ENCODE measurements at places on chromosomes 3 and 15.

DNA sequence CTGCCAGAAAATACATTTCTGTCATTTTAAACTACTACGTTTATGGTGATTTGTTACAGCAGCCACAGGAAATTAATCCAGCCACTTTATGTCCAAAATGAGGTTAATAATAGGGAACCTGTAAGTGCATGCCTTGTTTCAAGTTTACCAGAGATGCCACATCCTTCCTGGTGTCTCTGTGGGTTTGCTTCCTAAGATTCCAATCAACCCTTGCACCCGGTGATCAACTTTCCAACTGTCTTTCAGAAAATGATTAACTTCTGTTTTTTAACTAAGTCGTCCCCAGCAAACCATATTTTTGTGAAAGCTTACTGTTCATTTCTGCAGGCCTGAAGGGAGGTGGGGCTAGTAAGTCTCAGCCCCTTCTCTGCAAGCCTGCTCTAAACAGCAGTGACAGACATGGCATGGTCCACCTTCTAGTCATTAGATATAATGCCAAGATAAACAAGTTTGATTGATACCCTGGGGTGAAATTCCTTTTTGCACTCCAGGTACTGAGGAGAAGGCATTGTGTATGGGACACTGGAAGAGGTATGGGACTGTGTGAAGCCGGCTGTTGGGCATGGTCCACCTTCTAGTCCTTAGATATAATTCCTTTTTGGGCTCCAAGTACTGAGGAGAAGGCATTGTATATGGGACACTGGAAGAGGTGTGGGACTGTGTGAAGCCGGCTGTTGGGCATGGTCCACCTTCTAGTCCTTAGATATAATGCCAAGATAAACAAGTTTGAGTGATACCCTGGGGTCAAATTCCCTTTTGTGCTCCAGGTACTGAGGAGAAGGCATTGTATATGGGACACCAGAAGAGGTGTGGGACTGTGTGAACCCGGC lies 11.1 kb upstream of the TMC3 start:
- DNase-seq: peak; percentile 85

DNA sequence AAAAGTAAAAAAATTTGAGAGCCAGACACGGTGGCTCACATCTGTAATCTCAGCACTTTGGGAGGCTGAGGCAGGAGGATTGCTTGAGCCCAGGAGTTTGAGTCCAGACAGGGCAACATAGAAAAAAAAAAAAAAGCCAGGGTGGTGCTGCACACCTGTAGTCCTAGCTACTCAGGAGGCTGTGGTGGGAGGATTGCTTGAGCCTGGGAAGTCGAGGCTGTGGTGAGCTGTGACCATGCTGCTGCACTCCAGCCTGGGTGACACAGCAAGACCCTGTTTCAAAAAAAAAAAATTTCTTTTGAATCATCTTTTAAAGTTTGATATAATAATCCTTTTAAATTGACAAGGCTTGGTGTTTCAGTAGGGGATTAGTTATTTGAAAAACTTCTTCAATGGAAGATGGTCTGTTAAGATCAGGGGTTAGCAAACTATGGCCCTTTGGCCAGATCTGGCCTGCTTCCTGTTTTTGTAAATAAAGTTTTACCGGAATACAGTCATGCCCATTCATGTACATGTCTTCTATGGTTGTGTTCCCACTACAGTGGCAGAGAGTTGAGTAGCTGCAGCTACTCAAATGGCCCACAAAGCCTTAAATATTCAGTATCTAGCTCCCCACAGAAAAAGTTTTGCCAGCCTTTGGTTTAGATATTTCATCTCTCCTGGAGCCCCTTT lies 28.9 kb downstream of the CDAN1 start:
- DNase-seq: peak; percentile 16

- DNase-seq: no peak
Measured at GRCh38 chr15:51438526-51438925, 97.1 kb downstream of the GLDN start.

GRCh38 chr3:120983841-120984240 lies 75.8 kb downstream of the STXBP5L start:
- no peak for DNase-seq

- DNase-seq: no peak
Measured at GRCh38 chr3:8574670-8575322, 69.8 kb downstream of the SSUH2 start.

GRCh38 chr3:72041076-72041475 lies 256.1 kb upstream of the PROK2 start:
- DNase-seq: no peak

- DNase-seq: no peak
Measured at GRCh38 chr15:47820057-47820746, 102.9 kb downstream of the SEMA6D start.

DNA sequence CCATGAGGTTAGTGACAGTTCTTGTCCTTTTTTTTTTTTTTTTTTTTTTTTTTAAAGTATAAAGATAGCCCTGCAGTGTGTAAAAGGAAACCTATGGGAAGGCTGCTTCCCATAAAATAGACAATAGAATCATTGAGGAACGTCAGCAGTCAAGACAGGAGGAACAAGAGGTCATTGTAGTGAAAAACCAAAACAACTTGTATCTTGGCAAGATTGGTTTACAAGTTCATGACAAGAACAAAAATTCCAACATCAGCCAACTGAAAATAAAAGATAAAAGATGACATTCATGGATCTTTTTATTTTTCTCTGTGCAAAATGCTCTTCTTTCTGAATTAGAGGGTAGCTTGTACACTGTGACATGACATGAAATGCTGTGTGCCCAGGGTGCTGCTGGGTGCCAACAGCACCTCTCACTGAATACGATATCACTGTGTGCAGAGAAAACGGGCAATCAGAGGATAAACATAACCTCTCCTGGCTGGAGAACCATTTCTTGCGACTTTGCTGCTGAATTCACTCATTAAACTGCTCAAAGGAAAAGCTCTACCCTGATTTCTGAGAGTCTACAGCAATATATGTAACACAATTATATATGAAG lies 30.1 kb upstream of the IP6K2 start:
- no peak for DNase-seq

GRCh38 chr3:163935411-163935810 lies 1142.9 kb downstream of the SI start:
- DNase-seq: no peak

DNA sequence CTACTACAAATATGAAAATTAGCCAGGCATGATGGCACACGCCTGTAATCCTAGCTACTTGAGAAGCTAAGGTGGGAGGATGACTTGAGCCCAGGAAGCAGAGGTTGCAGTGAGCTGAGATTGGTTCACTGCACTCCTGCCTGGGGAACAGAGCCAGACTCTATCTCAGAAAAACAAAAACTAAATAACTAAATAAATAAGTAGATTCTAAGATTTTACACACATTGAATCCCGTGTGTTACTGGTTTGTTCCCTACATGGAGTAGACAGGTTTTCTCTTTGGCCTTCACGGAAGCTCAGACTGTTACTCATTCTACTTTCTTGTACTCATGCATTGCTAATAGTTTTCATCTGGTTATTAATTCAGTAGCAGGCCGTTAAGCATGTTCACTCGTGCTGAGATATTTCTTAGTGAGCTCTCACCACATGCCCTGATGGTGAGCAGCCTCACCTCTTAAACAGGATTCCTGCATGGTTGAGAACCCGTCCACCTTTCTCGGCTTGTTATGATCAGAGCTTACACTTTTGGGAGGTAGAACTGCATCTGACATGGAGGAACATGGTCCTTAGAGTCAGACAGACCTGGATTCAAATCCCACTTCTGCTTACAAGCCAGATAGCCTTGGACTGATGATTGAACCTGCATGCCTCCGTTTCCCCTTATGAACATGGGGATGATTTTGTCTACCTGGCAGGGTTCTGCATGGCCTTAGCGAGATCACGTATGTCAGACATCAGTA lies 49.1 kb downstream of the CMTM7 start:
- DNase-seq: no peak

GRCh38 chr3:111252779-111253178 lies 181.2 kb downstream of the NECTIN3 start:
- no peak for DNase-seq

GRCh38 chr3:17974206-17974841 lies 231.9 kb upstream of the TBC1D5 start:
- DNase-seq: no peak

- no peak for DNase-seq
Measured at GRCh38 chr3:29642393-29643033, 361.6 kb downstream of the RBMS3 start.

DNA sequence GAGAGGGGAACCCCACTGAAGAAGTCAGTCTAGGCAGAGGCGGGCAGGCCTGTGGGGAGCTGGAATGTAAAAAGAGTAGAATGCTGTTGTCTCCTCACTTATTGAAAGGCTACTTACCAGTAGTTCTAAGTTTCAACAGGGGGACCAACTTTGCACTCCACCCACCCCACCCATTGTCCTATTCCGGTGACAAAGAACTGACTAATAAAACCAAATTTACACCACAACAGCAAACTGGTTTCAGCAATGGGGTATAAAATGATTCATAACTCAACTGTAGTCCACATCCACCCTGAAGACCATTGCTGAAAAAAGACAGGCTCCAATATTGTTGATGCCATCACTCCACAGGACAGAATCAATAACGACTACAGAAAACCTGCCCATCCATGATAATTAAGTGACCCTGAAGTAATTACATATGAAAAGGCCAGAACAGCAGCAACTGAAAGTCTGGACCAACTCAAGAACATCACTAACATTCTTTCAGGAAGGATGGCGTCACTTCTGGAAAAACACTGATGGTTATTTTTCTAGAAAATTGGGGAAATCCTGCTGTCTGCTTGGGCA lies 80.2 kb downstream of the ABI3BP start:
- no peak for DNase-seq

DNA sequence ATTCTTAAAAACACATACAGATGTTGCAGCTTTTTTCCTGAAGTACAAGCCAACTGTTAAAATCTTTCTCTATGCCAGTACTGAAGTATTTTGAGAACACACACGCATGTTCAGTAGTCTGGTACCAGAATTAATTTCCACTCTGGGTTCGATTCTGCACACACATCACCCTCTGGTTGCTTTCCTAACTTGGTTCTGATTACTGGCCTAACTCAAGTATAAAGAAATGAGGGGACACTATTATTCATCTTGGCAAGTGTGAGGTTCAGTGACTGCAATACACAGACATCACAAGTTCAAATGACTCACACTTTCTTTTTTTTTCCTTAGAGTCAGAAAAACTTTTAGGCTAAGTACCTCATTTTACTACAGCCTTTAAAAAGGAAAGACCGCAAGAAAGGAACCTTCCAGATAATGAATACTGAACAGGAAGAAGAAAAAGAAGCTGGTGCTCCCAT lies 37.4 kb upstream of the LDHAL6B start:
- no peak for DNase-seq

DNA sequence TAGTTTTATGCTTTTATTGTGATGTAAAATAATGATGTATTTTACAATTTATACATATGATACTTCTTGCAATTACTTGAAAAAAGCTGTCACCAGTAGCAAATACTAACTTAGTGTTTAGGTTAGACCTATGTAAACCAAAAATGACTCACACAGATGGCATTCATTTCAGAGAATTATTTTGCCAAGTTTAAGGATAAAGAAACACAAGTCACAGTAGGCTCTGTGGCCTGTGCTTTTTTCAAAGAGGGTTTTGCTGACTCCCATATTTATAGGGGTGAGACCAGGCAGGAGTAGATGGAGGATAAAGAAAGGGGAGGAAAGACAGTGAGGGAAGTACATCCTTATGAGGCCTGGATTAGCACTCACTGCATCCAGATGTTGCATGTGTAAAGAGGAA lies 356.6 kb upstream of the NPAP1 start:
- no peak for DNase-seq

GRCh38 chr3:150414258-150414657 lies 6.2 kb downstream of the TSC22D2 start:
- DNase-seq: peak; percentile 49

DNA sequence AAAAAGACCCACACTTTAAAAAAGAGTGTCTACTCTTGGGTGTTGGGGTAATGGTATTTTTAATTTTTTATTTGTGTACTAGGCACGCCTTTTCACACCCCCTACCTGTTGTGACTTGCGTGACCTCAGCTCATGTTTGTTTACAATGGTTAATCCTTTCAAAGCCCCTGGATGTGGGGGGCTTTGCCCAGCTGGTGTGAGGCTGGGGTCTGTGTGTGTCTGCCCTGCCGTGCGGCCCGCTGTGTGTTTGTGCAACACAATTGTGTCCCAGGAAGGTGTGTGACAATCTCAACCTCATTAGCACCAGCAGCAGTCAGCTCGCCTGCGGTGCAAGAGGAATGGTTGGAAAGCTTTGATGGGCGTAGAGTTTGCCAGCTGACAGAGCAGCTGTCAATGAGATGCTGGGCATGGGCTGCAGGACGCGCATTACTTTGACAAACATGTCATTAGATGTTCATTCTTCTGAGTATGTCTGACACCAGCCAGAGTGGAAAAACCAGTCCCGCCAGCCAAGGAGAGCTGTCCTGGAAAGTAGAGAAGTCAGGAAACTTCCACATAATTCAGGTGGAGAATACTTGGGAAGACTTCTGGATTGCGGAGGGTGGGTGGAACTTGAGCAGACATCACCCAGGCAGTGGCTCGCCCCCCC lies 9.6 kb downstream of the LRRK1 start:
- DNase-seq: no peak

- DNase-seq: no peak
Measured at GRCh38 chr3:122184591-122184929, 1.1 kb downstream of the CASR start.

- no peak for DNase-seq
Measured at GRCh38 chr3:143536817-143537535, 311.3 kb downstream of the SLC9A9 start.

Measured in KBM-7 (cell line).